ENCODE measurements at places on chromosomes 16 and 17. TPM values are rescaled to one million over a fixed set of nuclear protein-coding genes. Genes with fewer than 3 reads are reported as not detected.

The CENPV gene
- total RNA-seq = 28.6 TPM

The SLC5A10 gene
- not detected for total RNA-seq

The VTN gene
- total RNA-seq = not detected

The ABCC12 gene
- not detected for total RNA-seq

The KCNAB3 gene
- 8.8 TPM for total RNA-seq

The CDH5 gene
- total RNA-seq = not detected

The SMTNL2 gene
- not detected for total RNA-seq

The HS3ST3B1 gene
- total RNA-seq = 10.3 TPM

The TBC1D3I gene
- 0.31 TPM for total RNA-seq

The TEKT1 gene
- total RNA-seq = not detected

The KRTAP2-3 gene
- total RNA-seq = not detected

The SLC16A13 gene
- 14.8 TPM for total RNA-seq

The GPRC5C gene
- not detected for total RNA-seq

The FAM20A gene
- not detected for total RNA-seq

The TMIGD1 gene
- total RNA-seq = not detected

The ALDH3A1 gene
- total RNA-seq = not detected

The ACACA gene
- 58.9 TPM for total RNA-seq

All from activated CD8-positive, alpha-beta T cell treated with anti-CD3 and anti-CD28 coated beads, Interleukin-2, amount 10 ng/mL, durations not matched to agents 7 days and 5 days (primary cell).